Panc1 (cell line): ENCODE measurements at places on chromosomes 5 and 9.

GRCh38 chr5:13674391-13674790 is 270.1 kb downstream of the DNAH5 start:
- DNase-seq: no peak

DNA sequence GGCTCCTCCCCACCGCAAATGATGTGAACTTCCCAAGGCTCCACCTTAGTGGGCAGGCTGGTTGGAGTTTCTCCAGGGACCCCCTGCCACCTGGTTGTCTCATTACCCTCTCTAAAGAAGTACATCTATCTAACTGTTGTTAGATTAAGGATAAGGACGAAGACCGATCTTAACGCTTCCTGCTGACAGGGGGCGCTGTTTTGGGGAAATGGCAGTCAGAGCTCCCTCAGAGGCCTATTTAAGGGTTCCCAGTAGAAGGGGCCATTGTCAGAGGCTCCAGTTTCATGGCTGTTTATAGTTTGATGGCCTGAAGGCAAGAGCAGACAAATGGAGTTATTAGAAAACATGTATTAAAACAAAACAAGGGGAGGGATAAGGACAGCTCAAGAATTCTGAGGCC is 100.1 kb downstream of the SPEF2 start:
- DNase-seq: no peak

DNA sequence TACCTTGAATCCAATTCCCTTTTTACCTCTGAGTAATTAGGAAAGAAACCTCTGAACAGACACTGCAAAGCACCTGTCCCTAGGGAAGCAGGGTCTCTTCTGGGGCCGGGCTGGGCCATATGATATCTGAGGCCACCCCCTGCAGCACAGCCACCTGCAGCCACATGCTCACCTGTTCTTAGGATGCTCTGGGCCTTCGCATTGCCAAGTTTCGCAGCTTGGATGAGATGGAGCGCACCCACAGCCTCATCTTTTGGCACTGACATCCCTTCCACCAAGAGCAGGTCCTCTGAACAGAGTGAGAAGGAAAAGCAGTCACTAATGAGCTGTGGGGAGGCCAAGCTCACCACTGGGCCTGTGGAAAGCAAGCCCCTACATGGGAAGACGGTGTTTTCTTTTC is 27.3 kb downstream of the CLTA start:
- no peak for DNase-seq

DNA sequence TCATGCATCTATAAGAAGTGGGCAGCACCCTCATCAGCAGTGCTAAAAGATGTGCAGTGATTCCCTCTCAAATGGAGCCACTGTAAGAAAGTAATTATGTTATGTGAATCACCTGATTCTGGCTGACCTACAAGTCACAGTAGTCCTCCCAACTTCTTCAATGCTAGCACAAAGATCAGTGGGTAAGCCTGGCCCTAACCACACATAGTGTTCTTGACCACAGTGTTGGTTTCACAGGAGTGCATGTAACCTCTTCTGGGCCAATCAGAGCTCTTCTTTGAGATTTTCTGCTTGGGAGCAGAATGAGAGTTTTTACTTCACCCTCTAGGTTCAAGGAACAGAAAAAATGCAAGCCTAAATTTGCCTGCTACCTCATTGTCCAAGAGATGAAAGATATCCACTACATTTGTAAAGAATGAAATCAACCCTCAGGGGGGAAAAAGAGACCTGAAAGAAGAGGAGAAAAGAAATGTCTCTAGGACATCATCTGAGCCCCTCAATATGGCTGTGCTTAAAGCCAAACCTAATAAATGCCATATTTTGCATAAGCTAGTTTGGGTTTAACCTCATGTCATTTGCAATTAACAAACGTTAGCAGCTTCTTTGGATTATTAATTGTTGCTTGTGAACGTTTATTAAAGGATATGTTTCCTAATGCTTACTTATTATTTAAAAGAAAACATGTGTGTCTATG is 65.3 kb upstream of the ADRB2 start:
- DNase-seq: no peak

GRCh38 chr9:33350310-33350709 is 52.1 kb downstream of the AQP7 start:
- DNase-seq: no peak

DNA sequence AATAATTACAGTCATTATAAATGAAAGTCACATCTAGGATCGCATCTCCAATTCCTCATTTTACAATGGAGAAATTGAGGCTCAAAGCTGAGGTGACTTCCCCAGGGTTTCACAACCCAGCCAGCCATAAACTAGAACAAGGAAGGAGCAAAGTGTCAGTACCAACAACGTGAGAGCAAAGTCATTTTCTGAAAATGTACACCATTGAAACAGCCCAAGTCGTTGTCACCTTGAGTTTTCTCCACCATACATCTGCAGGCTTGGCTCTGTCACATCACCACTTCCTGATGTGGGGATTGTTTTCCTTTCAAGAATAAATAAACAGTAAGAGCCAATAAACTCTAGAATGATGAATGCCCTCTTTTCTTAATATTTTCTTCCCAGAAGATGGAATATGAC is 184.5 kb upstream of the PTGER4 start:
- DNase-seq: no peak

DNA sequence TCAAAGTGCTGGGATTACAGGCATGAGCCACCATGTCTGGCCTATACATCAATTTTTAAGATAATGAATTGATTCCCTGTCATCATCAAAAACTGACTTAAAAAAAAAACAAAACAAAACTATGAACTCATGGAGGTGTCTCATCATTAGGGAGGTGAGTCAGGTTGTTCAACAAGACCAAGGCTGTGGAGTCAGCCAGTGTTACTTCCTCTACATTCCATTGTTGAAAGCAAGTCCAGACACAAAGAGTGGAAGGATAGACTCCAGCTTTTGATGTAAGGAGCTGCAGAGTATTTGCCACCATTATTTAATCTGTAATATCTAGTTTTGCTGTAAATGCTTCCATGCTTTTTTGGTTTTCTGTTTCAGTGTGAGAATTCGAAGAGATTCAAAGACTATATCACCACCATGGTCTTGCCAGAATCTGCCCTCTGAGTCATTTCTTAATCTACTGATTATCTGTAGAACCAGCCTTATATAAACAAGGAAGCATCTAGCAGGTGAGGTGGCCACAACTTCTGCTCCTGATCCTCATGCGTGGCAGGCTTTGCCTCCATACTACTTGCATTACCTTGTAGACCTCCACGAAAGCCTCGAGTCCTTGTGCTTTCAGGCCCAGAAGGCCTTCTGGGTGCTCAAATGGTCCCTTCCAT is 156.1 kb downstream of the FGF1 start:
- peak; percentile 72 for DNase-seq

DNA sequence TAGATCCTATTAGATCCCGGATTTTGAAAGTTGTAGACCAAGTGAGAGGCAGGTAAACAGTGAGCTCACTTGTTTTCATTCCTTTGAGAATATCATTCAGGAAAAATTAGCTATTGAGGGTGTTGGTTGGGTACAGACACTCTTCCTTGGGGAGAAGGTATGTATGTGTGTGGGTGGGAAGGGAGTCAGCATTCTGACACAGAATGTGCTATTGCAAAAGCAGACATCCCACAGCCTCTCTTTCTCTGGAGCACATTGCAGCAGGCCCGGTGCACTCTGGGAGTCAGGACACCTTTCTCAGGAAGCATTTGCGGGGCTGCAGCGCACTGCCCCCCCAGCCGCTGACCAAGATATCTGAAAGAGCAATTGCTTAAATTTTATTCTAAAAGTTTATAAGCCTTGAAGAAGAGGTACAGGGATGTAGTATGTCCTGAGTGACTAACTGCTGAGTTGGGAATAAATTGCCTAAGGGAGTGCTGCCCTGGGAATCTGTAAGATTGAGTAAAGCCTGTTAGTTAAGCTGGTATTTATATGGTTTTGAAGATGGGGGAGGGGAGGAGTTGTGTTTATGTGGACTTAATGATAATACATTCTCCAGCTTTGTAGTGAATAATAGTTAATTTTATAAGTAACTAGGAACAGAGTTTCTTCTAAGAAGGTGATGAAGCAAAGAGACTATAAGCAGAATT is 5.2 kb downstream of the TNFAIP8 start:
- no peak for DNase-seq

- DNase-seq: no peak
Measured at GRCh38 chr5:73236541-73237128, 63.6 kb downstream of the TMEM174 start.

DNA sequence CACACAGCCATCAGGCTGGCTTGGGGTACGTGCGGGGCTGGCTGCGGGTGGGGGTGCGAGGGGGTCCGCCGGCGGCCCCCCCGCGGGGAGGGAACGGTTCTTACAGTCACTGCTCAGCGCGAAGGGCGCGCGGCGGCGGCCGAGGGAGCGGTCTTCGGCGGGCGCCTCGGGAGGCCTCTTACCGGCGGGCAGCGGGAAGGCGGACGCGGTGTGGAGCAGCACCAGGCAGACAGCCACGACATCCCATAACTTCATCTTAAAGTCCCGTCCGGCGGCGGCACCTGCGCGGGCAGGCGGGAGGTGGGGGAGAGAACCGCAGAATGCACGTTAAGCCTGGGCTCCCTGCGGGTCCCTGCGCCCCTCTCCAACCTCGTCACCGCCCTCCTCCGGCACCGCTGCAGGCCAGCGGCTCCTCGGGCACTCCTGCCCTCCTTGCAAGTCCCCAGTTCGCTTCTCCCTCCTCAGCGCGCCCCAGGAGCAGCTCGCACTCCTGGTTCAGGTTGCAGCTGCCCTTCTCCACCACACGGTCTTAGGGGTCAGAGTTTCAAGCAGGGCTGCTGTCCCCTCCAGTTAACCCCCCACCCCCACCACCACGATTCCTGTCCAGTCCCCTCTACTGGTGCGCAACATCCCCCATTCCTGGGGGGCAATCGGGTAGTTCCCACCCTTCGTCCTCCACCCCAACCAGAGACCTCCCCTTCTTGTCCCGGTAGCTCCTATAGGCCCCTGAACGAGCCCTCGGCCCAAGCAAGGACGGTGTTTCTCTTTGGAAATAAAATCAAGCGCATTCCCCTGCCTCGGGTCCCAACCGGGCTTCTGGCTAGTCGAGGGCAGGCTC is 5.1 kb downstream of the GDNF start:
- DNase-seq: no peak

DNA sequence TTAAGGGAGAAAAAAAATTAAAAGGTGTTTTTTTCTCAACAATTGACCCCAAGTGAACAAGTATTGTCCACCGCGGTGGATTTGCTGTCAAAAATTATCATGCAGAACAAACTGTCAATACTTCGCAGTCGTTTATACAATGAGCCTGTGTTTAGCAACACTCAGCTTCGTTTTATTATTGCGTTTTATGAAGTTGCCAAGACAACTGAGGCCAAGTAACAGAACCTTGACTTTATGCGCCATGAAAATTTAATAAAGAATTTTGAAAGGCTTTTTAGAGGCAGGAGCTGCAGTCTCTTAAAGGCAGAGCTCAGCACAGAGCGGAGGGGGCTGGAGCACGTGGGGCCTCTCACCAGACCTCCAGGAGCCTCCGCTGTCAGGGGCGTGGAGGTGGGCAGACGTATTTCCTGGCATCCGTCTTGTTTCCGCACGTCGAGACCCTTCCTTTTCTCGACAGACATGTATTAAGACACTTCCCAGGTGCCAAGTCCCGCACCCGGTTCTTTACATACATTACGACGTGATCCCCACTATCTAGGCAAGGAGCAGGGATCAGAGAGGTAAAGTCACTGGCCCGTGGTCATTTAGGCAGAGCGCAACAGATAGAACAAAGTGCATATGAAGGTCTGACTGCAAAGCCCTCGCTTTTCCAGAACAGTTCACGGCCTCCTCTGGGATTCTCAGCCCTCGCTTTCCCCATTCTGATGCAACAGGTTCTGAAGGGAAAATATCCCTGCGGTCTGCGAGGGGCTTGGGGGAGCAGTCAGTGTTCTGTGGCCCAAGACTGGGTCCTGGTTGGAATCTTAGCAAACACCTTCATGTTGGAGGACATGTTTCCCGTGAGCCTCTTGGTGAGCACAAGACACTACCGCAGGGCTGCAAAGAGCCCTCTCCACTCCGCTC is 164.4 kb downstream of the DAB2IP start:
- DNase-seq: no peak

DNA sequence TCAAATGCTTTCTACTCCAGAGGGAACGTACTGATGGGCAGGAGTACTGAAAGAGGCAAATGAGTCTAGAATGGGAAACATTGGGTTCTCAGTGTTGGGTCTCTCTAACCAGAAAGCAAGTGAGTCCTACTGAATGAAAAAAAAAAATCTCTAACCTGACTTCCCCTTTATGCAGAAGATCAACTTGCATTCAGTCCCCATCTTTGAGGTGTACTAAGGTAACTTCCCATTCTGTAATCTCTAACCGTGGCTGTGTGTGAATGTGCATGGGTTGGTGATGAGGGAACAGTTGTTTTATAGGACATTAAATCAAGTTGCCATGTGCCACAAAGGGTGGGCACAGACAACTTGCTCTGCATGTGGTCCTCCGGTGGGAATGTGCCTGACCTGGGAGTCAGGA is 264.6 kb upstream of the CLINT1 start:
- DNase-seq: no peak

DNA sequence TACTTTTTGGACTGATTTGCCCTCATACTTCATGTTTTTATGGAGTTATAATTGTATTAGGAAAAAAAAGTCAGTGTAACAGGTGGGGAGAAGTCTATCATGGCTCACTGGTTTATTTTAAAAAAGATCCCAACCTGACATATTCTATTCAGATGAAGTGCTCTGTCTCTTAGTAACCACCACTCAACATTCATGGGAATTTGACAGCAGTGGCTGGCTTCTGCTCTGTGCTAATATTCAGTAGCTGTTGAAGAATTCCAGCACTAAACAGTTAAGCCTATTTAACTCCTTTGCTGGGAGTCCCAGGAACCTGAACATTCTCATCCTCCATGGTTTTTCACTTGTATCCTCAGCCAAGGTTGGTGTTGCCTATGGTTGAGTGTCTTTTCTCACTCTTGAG is 23.1 kb downstream of the CMYA5 start:
- no peak for DNase-seq

DNA sequence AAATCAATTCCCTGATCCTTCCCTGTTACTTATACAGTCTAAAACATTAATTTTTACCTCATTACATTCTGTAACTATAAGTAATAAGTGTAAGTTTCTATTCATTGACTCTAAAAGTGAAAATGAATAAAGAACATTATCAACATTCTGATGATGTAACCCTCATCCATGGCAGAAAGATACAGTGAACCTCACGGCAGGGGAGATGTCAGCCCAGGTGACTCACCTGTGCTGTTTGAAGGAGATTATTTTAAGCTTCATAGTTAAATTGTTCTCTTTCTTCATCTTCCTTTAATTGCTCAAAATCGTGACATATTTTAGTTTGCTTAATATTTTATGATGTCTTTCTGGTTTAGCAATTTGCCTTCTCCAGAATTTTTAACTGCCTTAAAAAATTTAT is 268.1 kb downstream of the FSTL4 start:
- DNase-seq: no peak
